ENCODE measurements at places on chromosomes 16 and 17.
A peak's percentile ranks its signal among the peaks of the same experiment; 100 is the strongest.

GRCh38 chr16:4566144-4566543, 10.0 kb downstream of the C16orf96 start:
- DNase-seq, result no peak

DNA sequence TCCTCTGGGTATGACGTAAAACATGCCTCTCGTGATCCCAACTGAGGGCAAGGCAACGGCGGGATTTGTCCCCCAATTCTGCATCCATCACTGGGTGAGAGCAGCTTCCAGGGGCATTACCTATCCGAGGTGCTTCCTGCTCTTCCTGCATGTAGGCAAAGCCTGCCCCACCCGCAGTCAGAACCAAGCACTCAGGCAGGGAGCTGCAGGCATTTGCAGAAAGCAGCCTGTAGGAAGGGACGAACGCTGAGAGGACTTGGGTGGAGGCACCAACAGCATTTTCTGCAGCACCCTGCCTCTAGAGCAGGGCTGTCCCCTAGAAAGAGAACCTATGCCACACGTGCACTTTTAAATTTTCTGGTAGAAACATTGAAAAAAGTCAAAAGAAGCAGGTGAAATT, 5.5 kb downstream of the BCO1 start:
- DNase-seq, result no peak

GRCh38 chr17:31825961-31826691, 32.9 kb downstream of the COPRS start:
- DNase-seq, result peak; percentile 28

- DNase-seq, result no peak
These were observed 288.8 kb downstream of the NPIPA8 start for GRCh38 chr16:18047761-18048160.

GRCh38 chr17:42598905-42599304, 10.3 kb downstream of the RETREG3 start:
- DNase-seq, result no peak

DNA sequence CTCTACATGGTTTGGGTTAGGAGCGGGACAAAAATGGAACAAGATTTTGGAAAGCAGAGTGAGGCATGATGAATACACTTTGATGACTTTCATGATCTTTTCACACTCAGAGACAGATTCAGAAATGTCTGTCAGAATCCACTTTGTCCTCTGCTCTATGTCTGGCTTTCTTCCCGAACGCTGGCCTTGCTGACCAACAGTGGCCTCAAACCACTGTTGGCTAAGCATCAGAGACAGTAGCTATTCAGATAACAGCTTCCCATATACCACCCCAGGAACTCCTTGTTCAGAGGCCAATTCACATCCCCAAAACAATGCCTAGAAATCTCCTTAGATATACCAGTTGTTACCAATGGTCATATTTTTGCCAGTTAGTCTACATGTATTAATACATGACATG, 40.9 kb downstream of the FBXL20 start:
- no peak for DNase-seq

DNA sequence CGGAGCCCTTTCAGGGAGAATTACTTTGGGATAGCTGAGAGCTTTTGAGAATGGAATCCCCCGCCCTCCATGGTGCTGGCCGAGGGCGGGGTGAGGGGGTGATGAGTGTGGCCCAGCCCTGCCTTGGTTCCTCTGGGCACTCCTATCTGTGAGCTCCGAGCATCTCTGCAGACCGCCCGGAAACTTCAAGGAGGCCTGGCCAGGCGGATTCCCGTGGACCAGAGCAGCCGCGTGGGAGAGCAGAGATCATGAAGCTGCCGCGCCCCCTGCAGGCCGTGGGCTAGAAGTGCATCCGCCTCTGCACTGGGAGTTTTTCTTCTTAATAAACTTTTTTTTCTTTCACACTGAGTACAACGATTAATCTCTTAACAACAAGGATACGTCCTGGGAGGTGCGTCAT, 392.9 kb upstream of the EEF2KMT start:
- DNase-seq, result peak; percentile 51

DNA sequence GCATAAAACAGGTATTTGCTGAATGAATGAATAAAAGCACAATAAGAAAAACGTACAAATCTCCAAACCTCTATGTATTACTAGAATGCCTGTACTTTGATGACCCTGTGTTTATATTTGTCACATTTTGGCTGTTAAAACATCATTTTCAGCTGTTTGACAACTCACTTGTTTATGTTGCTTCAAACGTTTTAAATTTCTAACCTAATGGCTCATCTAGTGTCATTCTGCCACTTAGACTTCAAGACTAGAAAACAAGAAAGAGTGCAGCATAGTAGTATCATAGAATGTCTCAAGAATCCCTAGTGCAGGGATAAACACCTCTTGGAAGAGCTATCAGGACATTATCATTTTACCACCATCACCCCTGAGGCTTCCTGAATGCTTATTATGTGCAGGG, 19.4 kb upstream of the PMP22 start:
- no peak for DNase-seq

DNA sequence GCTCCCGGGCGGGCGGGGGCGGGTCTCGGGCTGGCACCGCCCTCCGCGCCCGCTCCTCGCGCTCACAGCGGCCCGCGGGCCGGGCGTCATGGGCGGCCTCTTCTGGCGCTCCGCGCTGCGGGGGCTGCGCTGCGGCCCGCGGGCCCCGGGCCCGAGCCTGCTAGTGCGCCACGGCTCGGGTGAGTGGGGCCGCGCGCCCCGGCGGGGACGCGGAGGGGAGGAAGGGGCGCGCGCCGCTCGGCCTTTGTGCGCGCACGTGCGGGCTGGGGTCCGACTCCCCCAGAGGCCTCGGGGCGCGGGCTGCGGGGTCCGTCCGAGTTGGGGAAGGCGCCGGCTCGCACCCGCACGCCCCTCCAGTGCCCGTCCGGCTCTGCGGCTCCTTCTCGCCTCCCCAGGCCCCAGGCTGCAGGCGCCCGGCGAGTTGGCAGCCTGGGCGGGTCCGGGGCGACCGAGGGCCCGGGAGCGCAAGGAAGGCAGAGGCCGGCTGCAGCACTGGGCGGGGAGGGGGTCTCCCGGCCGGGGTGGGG, at the start of gene NME4:
Gene NME4 (plus strand): TSS at position 65 of the 527 bp plus-strand sequence. CDS start 24 bp downstream, at position 89.
- peak; percentile 46 for DNase-seq

DNA sequence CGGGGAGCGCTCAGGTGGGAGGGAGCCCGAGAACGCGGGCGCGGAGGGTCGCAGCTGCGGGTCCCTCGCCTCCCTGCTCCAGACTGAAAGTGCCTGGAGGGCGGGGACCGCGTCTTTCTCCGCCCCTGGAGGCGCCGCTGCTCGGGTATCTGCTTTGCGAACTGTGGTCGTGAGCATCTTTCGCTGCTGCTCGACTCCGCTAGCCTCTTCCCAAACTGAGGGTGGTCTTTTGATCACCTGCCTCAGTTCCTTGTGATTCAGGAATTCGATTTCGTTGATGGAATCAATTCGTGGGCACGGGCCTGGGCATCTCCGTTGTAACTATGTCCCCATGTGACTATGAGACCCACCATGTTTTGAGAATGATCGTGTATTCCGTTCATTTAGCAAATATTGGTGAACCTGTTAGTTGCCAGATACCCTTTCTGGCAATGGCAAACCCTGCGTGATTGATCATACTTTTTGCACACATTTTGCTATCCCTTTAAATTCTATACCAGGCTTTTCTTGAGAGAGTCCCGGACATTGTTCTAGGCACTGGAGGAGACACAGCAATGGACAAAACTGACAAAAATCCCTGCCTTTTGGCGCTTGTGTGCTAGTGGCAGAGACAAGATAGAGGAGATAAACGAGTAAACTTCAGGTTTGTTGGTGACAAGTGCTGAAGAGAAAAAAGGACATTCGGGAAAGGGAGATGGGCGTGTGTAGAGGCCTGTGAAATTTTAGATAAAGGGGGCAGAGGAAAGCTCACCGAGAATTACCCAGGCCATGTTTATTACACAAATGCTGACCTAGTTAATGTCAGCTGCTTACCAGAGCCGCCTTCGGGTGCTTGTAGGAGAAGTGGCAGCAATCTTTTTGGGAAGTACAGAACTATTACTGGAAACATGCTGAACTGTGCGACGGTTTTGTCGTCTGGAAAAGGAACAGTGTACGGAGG, 948 bp downstream of the UTP18 start:
- no peak for DNase-seq

- DNase-seq, result no peak
These were observed 18.7 kb upstream of the ADORA2B start for GRCh38 chr17:15926039-15926740.

GRCh38 chr17:81460856-81461460, 51.6 kb downstream of the ACTG1 start:
- no peak for DNase-seq

- DNase-seq, result no peak
These were observed 57.8 kb downstream of the ENGASE start for GRCh38 chr17:79132271-79133064.
